ENCODE measurements at places on chromosomes 5 and 9.
A peak's percentile ranks its signal among the peaks of the same experiment; 100 is the strongest.

DNA sequence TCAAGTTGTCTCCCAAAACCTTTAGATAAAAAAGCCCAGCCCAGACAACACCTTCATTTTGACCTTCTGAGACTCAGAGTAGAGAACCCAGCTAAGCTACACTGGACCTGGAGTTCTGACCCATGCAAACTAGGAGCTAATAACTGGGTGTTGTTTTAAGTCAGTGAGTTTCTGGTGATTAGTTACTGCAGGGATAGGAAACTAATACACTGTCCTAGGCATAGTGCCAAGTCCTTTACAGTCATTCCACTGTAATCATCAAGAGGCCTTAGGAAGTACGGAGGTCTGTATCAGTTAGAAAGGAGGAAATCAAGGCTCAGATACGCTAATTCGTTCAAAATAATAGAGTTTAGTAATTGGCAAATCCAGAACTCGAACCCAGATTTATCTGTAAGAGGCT, 197.9 kb downstream of the KCTD16 start:
- DNase-seq = no peak

- no peak for DNase-seq
These were observed 2.1 kb downstream of the NEURL1B start for GRCh38 chr5:172642926-172643871.

GRCh38 chr5:63820577-63820976, 141.7 kb downstream of the HTR1A start:
- peak; percentile 35 for DNase-seq

DNA sequence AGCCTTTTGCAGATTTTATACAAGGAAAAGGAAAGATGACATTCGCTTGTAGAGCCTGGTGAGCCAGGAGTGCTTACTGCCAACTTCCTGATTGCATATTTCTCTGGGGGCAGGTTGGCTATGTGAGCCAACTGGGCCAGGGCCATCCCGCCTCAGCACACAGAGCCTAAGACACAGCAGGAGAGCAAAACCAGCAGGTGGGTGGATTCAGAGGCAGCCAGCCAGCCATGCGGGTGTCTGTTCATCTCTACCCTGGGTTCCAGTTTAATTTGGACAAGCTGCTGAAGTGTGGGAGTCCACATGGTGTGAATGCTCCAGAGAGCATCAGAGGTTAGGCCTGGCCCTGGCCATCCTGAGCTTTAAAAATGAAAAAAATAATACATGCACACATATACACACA, 291.4 kb downstream of the ARHGEF28 start:
- no peak for DNase-seq

GRCh38 chr9:86753836-86754235, 193.5 kb downstream of the GAS1 start:
- no peak for DNase-seq

DNA sequence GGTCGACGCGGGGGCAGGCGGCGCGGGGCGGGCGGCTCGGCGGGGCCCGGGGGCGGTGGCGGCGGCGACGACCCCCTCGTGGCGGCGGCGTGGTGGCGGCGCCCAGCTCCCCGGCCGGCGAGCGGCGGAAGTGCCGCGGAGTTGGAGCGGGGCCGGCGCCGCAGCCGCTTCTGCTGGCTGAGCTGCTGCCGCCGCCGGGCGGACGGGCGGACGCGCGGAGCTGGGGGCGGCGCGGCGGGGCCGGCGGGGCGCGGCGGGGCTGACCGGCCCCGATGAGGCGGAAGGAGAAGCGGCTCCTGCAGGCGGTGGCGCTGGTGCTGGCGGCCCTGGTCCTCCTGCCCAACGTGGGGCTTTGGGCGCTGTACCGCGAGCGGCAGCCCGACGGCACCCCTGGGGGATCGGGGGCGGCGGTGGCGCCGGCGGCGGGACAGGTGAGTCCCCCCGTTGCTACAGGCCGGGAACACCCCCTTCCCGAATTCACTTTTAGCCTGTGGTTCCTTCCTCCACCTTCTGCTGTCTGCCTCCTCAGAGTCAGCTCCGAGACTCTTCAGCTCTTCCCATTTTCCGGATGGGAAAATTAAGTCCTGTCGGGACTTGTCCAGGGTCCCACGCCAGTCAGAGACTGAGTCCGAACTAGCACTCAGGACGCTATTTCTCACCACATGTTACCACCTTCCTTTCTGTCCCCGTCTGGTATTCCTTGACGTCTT, at the start of gene GALNT10:
GALNT10 (plus strand) TSS at position 139 of the 710 bp plus-strand sequence; CDS start at position 273, 134 bp downstream.
- DNase-seq = no peak

DNA sequence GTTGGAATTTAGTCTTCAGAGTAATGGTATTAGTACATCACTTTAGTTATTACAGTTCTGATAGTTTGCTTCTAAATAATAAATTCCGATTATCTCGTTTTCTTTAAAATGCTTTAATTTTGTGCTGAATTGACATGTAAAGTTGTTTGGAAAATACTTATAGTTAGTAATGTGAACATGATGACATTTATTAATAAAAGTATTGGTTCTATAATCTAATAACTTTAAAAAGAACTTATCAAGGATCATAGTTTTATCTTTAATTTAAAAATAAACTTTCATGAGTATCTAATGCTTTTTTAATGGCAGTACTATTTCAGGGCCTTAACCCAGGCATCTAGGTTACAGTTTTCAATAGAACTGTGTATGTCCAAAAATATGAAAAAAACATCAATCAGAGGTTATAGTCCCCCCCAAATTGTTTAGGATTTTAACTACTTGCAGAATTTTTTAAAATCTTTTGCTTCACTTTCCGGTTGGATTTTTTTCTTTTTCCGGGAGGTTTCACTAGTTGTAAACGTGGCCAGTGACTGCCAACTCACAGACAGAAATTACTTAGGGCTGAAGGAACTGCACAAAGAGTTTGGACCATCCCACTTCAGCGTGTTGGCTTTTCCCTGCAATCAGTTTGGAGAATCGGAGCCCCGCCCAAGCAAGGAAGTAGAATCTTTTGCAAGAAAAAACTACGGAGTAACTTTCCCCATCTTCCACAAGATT, 680 bp downstream of the GPX8 start:
- no peak for DNase-seq

GRCh38 chr9:21682381-21682780, 120.1 kb upstream of the MTAP start:
- no peak for DNase-seq

All from NCI-H1436 treated with DMSO at 0.1 percent for 48 hours (cell line).